ENCODE measurements at places on chromosomes 6 and 20.

- DNase-seq, result no peak
Observed at GRCh38 chr20:55893031-55893430, 112.3 kb downstream of the CBLN4 start.

DNA sequence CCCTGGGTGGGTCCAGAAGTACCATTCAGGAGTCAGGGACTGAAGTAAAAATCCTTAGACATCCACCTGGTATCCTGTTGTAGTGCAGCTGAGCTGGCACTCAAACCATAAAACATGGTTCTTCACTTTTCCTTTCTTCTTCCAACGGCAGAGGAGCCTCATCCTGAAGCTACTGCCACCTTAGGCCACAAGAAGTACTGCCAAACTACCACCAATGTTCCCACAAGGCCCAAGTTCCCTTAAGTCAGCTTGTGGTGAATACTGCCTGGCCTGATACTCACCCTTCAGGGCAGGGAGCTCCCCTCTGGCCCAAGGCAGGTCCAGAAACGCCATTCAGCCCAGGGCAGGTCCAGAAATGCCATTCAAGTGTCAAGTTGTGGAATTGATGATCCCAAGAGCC is 1053.4 kb upstream of the CITED2 start:
- DNase-seq, result no peak

- peak; percentile 54 for DNase-seq
Observed at GRCh38 chr6:41504466-41505121, 41.6 kb upstream of the FOXP4 start.

DNA sequence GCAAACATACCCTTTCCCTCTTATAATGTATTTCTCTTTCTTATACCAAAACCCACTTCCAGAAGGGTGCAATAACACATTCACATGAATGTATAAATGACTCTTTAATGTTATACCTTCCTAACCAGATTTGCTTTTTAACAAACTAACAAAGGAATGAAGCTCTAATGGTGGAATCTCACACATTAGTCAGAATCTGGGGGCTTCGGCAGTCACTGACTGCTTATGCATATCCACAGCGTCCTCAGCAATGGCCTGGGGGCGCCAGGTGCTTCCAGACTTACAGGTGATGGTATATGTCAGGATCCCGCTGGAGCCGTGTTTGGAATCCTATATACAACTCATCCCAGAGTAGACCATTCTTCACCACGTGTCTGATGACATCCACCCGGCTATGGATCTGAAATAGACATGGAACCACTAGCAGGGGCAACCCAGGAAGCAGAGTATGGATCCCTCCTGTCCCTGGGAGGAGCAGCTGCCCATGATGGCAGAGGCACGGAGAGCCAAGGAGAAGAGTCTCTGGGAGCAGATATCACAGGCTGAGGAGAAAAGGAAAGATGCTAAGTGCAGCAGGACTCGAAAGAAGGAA is 150.8 kb upstream of the RIPOR2 start:
- DNase-seq, result no peak

- no peak for DNase-seq
Observed at GRCh38 chr6:167795874-167796191, 30.9 kb upstream of the AFDN start.

DNA sequence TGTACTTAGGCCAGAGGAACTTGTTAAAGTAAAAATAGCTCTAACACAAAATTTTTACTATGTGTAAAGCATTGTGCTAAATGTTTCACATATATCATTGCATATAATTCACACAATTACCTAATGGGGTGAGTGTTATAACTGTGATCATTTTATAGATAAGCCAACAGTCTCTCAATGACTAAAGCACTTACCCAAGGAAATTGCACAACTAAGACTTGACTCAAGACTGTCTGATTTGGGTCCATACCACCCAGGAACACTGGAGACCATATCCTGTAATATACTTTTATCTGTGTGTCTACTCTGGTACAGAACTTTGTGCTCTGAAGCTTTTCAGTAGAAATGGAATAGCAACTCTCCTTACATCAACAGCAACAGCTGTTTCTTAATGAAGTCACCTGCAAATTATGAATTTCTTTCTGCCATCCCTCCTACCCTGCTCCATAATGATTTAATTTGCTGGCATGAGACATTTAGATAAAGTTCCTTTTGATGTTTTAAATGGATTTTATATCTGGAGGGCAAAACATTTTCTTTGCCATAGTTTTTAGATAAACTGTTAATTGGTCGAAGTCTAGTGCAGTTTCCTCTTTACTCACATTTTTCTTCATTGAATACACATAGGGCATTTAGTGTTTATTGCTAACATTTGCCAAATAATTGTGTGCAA is 47.5 kb downstream of the TSPYL4 start:
- no peak for DNase-seq

DNA sequence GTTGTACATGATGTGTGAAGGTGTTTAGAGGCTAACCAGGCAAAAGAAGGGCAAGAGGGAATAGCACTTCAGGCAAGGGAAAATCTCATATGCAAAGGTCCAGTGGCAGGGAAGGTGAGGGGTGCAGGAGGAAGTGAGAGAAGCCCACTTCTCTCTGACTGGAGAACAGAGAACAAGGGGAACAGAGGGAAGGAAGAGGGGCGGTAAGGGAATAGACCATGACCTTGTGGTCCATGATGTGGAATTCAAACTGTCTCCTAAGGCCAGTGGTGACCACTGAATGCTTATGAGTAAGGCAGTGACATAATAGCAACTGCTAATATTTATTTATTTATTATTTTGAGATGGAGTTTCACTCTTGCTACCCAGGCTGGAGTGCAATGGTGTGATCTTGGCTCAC is 20.6 kb upstream of the SLC9A8 start:
- DNase-seq, result no peak

- DNase-seq, result no peak
Observed at GRCh38 chr6:90103056-90103800, 193.4 kb downstream of the BACH2 start.

GRCh38 chr20:23331450-23332350 is 18.9 kb upstream of the NXT1 start:
- no peak for DNase-seq

Data from GM13976 (cell line).